Stimulated activated CD8-positive, alpha-beta memory T cell treated with anti-CD3 and anti-CD28 coated beads, Interleukin-12 subunit alpha, Interleukin-12 subunit beta, amount 100 ng/mL, for 1 hour (primary cell): ENCODE measurements at places on chromosomes 16 and 17.

DNA sequence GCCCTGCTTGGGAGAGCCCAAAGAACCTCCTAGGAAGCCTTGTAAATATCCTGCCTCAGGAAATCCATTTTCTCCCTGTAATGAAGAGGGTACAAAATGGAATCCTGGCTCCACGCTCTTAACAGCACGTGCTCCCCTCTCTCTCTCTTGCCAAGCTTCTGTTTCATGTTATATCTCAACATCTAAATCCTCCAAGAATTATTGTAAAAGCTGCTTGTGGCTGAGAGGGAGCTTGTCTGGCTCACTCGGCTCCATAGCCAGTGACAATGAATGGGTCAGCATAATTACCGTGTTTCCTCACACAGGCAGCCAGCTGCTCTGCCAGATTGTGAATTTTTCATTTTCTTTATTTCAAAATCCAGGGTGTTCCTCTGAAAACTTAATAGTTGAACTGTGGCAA, 317.8 kb downstream of the RBFOX1 start:
- DNase-seq: no peak

DNA sequence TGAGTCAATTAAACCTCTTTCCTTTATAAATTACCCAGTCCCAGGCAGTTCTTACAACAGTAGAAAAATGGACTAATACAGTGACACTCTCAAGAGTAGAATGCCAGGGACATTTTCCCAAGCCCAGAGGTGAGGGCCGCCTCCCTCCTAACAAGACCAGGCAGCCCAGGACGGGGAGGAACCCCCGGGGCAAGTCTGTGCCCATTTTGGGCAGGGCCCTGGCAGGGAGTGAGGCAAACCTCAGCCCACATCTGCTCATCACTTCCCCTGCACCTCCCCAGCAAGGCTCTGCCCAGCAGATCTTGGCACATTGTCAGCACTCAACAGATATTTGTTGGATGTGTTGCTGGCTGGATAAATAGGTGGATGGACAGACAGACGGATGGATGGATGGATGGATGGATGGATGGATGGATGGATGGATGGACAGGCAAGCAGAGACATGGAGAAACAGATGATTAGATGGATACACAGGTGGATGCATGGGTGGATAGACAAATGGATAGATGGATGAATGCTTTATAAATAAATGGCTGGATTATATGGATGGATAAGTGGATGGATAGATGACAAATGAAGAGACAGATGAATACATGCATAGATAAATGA, 271.3 kb downstream of the PARN start:
- DNase-seq: no peak

GRCh38 chr16:75062135-75062975, 54.2 kb downstream of the LDHD start:
- no peak for DNase-seq

DNA sequence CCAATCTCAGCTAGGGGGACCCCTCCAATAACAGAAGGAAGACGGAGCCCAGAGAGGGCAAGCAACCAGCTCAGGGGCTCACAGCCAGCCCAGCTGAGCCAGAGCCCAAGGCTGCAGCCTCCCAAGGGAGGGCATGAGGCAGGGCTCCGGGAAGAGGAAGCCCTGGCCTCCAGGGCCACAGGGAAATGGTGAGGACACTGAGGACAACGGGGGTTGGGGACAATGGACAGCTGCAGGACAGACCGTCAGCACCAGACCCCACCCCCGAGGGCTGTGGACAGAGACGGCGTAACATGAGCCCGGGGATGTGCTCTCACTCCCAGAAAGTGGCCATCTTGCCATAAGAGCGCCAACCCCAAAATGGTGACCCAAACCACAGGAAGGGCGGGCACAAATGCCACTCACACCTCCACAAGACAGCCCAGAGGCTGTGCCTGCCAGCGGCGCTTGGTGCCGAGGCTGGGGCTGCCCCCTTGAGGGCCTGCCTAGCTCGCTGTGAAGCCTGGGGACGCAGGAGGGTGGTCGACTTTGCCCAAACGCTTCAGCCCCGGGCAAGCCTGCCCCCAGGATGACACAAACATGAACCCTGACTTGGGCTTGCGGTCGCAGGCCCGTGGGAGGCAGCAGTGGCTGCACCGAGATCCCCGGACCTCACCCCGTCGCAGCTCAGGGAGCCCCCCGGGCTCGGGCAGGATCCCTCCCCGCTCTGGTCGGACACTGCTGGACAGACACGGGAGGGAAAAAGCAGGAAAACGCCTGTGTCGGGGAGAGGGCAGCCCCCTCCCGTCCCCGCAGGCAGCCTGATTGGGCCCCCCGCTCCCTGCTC, 10.5 kb downstream of the PIMREG start:
- DNase-seq: no peak

GRCh38 chr16:78249832-78250231, 150.4 kb downstream of the WWOX start:
- DNase-seq: no peak

DNA sequence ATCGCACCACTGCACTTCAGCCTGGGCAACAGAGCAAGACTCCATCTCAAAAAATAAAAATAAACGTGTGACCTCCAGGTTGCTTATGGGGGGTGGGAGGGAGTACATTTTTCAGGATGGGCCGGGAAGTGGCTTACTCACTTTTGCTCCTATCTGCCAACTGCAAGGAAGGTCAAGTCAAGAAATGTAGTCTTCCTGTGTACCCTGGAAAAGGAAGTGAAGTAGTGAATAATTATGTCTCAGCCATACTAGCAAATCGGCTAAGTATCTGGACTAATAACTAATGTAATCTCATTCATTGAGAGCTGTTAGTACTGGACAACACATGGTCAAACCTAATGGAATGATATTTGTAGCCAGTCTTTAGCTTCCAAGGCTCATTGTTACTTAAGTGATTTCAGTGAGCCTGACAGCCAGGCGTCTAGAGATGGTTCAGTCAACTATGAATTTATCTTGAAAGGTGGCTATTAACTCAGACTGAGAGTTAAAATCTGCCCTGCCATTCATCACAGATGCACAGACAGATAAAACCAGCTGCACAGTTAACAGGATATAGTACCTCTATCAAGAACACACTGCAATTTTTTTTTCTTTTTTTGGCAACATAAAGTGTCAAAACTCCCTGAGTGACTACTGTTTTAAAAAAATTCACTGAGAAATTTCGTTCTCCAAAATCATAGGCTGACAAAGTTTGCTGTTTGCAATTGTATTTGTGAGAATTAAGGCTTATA, 3.7 kb upstream of the TACO1 start:
- no peak for DNase-seq

DNA sequence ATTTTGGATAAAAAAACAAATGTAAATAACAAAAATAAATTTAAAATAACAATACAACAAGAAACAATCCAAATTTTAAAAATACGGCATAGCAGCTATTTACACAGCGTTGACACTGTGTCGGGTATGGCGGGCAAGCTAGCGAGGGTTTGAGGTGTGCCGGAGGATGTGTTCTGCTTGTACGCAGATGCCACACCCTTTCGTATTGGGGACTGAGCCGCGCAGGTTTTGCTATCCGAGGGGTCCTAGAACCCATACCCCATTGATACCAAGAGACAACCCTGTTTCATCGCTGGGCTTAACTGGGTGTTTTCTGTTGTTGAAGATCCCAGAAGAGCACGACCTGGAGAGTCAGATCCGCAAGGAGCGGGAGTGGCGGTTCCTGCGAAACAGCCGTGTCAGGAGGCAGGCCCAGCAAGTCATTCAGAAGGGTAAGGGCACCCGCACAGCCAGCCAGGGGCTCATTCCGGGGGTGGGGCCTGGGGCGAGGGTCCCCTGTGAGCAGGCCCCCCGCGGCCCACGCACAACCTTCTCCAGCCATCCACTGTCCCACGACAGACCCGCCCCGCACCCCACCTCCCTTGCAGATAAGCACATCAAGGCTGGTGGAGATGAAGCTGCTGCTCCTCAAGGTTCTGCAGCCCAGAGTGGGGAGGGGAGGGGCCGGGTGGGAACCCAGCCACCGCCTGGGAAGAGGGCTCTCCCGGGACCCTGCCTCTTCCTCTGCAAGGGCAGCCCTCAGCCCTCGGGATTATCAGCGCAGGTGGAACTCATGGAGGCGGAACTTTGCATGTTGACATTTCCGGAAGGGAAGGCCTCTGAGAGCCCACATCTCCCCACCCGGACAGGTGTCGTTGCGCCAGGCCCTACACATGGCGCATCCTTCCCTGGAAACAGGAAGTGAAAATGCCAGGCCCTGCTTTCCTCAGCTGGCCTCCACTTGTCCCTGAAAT, 51.2 kb upstream of the CHMP6 start:
- DNase-seq: no peak

GRCh38 chr17:70776441-70776840, 607.1 kb downstream of the KCNJ2 start:
- no peak for DNase-seq

- peak; percentile 74 for DNase-seq
Measured at GRCh38 chr17:44708401-44709263, at the start of gene DBF4B. DBF4B (plus strand) TSS chr17:44708665; CDS start chr17:44708821, 156 bp downstream.
